Stimulated activated CD4-positive, alpha-beta T cell treated with anti-CD3 and anti-CD28 coated beads, Interleukin-4, amount 100 ng/mL, for 24 hours (primary cell): ENCODE measurements at places on chromosomes 2 and 18.

DNA sequence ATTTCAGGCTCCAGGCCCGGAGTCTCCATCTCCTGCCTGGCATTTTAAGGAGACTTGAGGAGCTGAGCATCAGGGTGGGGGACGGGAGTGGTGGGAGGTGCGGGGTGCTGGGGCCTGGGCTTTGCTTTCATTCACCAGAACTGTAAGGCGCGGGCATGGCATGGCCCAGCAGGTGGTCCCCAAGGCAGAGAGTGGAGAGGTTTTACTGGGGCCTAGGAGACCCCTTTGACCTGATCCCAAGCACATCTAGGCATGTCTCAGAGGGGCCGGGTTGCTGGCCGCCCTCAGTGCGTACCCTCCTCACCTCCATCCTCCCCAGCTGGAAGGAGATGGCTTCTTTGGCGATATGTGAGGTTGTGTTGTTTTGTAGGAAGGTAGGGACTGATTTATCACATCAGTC is 172.5 kb downstream of the KLHL29 start:
- DNase-seq, result no peak

DNA sequence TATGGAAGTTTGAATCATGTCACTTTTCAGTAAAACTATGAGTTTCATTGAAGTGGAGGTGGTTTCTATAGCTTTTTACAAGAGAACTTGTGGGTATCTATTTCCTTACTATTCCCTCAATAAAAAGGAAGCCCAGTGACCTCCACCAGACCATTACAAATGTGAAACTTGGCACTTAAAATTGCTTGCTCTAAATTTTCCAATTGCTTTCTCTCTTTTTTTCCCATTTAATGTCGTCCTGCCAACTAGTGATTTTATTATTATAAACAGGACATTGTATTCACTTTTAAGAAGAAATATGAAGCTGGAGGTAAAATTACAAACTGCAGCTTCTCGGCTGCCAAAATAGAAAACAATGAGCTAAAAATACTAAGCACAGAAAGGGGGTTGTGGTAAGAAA is 208.2 kb upstream of the ALPP start:
- no peak for DNase-seq

DNA sequence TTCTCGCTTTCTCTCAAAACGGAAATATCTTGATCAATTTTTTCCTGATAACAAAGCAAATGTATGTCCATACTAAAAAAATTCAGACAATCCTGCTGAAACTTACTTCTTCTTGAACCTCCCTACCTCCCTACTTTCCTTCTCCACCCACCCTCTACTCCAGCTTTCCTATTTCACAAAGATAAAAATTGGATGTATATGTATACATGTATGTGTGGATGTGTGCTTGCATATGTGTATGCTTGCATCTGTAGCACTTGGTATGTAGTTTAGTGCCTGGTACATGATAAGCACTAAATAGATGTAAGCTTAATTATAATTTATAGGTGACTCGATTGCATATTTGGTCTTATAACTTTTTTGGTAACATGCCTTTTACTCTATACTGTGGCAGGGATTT is 167.5 kb upstream of the ITGA4 start:
- no peak for DNase-seq

DNA sequence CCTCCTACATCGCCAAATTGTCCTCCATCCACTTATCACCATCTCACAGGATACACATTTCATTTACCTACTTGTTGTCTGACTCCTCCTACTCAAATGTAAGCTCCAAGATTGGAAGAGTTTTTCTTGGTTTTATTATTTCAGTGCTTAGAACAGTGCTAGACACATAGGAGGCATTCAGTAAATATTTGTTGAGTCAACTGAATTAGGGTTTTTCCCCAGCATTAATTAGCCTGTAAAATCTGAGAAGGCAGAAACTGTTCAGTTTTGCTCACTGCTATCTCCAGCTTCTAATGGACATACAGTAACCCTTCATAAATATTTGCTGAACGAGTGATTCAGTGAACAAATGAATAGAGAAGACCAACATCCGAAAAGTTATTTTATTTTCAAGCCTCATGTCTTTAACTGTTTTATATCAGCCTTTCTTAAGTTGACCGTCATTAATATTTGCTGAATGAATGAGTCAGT is 800 bp downstream of the TTC21B start:
- DNase-seq, result no peak

- no peak for DNase-seq
These were observed 23.6 kb upstream of the LHCGR start for GRCh38 chr2:48779019-48779716.
